B cell (primary cell): ENCODE measurements at places on chromosomes 4 and X. TPM values are rescaled to one million over a fixed set of nuclear protein-coding genes. Genes with fewer than 3 reads are reported as not detected.

DNA sequence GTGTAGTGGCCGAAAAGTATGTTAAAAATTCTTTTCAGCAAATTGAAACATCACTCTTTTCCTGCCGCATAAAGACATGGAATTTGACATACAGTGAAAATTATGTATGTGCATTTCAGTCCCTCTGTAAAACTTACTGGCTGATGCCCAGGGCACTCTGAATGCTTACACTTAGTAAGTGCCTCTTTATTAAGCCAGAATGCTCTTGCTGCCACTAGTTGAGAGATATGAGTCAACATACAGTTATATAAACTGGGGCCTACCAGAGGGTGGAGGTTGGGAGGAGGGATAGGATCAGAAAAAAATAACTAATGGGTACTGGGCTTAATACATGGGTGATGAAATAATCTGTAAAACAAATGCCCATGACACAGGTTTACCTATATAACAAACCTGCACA is 38.1 kb upstream of the TRPC5 start:
- DNase-seq: no peak

DNA sequence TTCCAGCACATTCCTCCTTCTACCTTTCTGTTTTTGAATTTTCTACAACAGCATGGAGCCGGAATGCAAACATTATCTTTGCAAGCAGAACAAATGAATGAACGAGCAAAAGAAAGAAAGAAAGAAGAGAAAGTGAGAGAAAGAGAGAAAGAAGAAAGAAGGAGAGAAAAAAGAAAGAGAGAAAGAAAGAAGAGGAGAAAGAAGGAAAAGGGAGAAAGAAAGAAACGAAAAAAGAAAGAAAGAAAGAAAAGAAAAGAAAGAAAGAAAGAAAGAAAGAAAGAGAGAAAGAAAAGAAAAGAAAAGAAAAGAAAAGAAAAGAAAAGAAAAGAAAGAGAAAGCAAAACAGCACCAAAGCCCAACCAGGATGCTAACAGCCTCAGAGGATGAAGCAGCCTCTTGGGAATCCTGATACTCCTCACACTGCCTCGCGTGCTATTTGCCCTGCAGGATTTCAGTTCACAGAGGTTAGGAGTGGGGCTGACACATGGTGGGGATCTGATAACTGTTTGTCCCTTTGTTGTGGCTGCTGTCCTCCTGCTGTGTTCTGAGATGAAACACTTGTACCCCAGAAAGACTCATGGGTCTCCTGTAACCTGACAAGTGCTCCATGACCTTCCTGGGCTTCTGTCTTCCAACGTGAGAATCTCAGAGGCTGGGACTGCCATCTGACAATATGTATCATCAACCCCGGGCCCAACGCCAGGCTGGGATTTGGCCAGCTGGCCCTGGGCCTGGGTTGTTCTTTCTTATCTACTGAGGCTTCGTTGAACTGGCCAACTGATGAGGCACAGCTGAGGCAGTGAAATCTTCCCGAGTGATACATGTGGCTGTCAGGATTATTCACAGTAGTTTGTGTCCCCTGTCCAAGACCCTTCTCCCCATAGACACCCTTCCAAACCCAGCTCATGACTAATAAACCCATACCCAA is 61.0 kb downstream of the SEPSECS start:
- DNase-seq: no peak

DNA sequence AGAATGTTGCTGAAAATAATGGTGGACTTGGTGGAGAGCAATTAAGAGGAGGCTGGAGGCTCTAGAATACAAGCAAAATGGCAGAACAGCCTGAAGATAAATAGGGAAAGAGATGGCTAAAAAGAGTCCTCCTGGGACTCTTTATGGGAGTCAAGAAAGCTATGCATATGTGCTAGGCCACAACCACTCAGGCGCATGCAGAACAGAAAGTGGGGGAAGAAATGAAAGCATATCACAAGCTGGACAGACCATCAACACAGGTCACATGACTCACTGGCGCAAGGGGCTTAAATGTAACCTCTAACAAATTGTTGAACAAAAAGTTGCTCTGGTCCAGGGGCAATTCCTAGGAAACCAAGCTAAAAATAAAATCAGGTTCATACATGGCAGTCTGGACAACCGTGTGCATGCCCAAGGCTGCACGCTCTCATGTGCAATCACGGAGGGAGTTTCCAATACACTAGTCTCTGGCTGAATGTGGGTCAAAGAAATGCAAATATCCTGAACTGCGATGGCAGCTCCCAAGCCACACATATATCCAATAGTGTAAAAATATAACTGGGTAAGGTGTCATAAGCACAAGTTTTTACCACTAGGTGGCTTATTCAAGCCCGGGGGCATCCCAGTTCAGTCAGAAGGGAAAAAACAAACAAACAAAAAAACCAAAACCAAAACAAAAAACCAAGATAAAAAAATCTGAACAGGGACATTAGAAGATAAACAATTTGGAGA is 45.4 kb downstream of the ZNF711 start:
- DNase-seq: no peak

DNA sequence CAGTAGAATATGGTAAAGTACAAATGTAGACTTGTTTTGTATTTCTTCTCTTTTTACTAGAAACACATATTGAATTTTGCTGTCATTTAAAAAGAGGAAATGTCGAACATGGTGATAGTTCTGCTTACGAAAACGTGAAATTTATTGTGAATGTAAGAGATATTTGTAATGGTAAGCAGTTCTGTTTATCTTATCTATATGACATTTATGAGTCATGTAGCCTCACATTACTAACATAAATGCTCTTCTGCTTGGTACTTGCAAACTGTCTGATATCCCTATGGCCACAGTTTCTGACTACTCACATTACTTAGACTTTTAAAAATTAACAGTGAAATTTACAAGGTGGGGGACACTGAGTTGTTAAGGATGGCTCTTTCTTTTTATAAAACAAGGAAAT is 57.9 kb downstream of the PASD1 start:
- DNase-seq: no peak

The TMEM255A gene
- total RNA-seq: 0.15 and 0.25 TPM in 2 replicates
